ENCODE measurements at places on chromosomes 11 and 22.

DNA sequence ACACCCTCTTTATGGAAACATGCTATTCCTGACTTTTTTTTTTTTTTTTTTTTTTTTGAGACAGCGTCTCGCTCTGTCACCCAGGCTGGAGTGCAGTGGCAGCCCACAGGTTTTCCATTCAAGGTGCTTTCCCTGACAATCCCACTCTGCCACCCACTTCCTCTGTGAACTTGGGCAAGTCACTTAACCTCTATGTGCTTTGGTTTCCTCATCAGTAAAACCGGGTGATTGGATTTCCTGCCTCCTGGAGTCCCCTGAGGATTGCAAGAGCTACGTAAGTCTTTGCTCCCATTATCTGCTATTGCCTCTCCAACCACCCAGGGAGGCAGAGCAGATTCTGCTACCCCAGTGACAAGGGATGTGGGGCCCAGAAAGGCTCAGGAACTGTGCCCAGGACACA lies 54.1 kb downstream of the CELSR1 start:
- DNase-seq: no peak

- no peak for DNase-seq
These were observed 24.3 kb upstream of the SMCO4 start for GRCh38 chr11:93567401-93567895.

GRCh38 chr22:37259540-37260029 lies 15.5 kb upstream of the RAC2 start:
- no peak for DNase-seq

DNA sequence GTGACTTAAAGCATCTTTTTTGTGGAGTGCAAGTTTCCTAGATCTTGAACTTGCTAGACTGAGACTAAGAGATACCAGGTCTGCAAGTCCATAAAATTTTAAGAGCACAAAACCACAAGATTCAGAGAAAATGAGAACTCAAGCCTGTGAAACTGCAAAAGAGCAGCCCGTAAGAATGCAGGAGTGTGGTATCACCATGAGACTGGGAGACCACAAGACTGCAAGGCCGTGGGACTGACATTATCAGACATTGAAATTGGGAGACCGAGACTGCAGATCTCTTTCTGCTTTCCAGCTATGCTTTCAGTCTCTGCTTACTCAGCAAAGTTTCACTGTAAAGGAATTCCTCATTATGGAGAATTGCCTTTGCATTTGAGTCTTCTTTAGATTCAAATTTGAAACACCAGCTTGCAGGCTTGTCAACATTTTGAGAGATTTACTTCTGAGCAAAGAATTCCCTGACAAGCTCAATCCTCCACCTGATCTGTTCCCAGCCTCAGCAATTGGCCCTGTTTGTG lies 621.2 kb downstream of the KCNA4 start:
- DNase-seq: no peak

- no peak for DNase-seq
These were observed 11.7 kb downstream of the NRXN2 start for GRCh38 chr11:64711138-64711955.

GRCh38 chr22:48973694-48974041 lies 854.0 kb downstream of the BRD1 start:
- DNase-seq: no peak

GRCh38 chr11:128915149-128915521 lies 24.0 kb downstream of the KCNJ5 start:
- no peak for DNase-seq

DNA sequence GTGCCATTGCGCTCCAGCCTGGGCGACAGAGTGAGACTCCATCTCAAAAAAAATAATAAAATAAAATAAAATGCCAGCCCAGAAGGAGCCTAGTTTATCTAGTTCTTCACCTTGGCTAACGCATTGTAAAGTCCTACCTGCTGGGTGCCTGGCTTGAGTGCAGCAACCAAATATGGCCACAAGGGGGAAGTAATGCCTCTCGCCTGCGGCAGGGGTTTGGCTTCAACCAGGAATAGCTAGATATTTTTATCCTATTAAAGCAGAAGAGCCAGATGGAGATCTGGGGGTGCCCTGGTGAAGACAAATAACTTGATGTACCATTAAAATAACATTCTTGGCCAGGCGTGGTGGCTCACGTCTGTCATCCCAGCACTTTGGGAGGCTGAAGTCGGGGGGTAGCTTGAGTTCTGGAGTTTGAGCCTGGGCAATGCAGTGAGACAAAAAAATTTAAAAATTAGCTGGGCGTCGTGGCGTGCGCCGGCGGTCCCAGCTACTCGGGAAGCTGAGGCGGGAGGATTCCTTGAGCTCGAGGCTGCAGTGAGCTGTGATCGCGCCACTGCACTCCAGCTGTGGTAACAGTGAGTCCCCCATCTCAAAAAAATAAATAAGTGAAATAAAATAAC lies 20.6 kb upstream of the PLEKHB1 start:
- peak; percentile 49 for DNase-seq

GRCh38 chr11:83537131-83537610 lies 251.0 kb upstream of the CCDC90B start:
- no peak for DNase-seq

DNA sequence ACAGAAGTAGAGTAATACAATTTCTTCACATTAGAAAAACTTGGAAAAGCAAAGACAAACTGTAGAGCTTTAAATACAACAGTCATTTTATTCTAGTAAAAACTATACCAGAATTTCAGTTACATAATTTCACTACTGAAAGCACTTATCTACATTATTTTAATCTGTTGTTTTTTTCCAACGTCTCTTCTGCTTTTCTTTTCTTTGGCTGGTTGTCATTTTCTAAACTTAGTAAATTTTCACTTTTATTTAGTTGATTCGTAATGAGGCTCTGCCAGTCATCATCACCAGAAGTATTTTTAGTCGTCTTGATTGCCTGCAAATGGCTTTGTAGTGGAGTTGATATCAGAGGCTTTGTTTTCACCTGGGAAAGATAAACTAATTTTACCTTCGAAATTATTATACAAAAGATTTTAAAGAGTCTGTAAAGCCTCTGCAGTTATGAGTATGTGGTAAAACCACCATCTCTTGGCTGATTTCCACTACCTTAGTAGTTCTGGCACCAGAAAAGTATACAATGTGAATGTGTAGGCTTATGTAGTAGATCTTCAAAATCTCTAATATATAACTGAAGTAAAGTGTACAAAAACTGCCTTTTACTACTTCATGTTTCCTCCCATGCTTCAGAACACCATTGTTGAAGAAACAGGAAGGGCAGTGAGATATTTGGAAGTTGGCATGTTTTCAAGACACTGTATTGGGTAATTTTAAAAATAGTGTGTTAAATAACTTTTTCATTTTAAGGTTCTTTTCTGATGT lies 19.2 kb downstream of the EIF3M start:
- DNase-seq: no peak

GRCh38 chr22:40305625-40306024 lies 40.7 kb upstream of the ADSL start:
- DNase-seq: no peak

DNA sequence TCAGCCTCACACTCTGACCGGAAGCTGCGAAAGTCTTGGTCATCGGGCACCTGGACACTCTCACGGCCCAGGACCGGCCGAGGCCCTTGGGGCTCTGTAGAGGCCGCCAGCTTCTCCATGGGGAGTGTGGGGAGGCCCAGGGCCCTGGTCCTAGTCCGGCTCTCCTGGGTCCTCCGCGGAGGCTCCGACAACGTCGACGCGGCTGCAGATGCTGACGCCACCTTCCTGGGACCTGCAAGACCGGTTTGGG lies 12.9 kb downstream of the STARD10 start:
- no peak for DNase-seq

DNA sequence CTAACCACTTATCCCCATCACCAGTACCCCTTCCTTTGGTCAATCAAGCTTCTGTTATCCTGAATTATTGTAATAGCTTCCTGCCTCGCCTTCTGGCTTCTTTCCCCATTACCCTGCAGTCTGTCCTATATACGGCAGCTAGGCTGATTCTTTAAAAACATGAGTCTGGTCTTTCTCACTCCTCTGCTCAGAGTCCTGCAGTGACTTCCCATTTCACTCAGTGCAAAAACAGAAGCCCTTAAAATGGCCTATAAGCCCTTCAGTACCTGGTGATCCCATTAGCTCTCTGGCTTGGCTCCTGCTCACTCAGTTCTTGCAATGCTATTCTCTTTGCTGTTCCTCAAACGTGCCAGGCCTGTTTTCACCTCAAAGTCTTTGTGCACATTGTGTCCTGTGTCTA lies 58.4 kb downstream of the JRKL start:
- no peak for DNase-seq

GRCh38 chr11:72237112-72237931 lies 6.7 kb downstream of the PHOX2A start:
- DNase-seq: no peak

DNA sequence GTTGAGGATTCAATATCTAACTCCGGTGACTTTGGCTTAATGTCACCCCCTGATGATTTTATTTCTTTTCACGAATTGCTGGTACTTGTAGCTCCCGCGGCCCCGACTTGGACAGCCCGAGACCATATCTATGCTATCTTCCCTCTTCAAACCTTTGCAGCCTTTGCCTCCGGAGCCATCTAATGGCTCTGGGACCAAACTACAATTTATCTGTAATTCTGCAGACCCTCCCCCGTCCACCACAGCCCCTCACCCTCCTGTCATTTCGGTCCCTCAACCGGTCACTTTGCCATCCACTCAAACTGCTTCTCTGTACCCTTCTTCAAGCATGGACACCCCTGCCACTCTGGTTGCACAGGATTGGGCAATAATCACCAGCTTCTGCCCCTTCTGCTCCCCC lies 25.7 kb upstream of the ALDH3B2 start:
- no peak for DNase-seq

- DNase-seq: no peak
These were observed 7.9 kb downstream of the C11orf96 start for GRCh38 chr11:43950311-43950855.

- DNase-seq: no peak
These were observed 620.7 kb upstream of the ANO5 start for GRCh38 chr11:21572210-21572609.

DNA sequence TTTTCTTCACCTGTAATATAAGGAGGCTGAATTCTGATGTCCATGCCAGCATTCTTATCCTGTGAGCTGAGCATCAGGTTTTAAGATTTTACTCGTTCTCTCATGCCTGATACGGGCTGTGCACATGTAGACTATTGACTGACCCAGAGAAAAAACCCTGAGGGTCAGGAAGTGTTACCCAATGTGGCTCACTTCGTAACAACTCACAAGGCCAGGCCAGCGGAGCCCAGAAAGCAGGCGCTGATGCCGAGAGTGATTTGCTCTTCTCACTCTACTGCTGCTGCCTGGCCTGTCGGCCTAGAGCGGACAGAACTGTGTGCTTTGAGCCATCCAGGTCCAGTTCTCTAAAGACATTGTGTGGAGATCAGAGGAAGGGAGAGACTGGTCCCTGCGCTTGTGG lies 10.8 kb downstream of the THYN1 start:
- DNase-seq: no peak

GRCh38 chr11:47924184-47924691 lies 56.1 kb upstream of the PTPRJ start:
- DNase-seq: peak; percentile 20

DNA sequence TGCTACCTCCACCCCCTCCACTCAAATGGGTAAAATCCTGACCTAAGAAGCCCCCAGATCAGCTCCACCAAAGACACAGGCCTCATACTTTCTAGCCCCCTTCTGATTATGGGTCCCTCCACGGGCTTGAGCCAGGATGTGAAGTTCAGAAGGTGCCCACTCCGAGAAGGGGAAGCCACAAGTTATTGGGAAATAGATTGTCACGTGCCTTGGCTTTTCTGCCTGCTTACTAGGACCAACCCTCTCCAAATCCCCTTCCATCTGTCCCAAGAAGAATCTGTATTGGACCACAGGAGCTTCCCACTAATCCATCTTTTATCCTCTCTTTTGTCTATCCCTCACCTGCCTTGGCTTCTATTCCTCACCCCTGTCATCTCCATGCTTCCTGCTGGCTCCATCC lies 3.0 kb upstream of the NRGN start:
- DNase-seq: no peak

DNA sequence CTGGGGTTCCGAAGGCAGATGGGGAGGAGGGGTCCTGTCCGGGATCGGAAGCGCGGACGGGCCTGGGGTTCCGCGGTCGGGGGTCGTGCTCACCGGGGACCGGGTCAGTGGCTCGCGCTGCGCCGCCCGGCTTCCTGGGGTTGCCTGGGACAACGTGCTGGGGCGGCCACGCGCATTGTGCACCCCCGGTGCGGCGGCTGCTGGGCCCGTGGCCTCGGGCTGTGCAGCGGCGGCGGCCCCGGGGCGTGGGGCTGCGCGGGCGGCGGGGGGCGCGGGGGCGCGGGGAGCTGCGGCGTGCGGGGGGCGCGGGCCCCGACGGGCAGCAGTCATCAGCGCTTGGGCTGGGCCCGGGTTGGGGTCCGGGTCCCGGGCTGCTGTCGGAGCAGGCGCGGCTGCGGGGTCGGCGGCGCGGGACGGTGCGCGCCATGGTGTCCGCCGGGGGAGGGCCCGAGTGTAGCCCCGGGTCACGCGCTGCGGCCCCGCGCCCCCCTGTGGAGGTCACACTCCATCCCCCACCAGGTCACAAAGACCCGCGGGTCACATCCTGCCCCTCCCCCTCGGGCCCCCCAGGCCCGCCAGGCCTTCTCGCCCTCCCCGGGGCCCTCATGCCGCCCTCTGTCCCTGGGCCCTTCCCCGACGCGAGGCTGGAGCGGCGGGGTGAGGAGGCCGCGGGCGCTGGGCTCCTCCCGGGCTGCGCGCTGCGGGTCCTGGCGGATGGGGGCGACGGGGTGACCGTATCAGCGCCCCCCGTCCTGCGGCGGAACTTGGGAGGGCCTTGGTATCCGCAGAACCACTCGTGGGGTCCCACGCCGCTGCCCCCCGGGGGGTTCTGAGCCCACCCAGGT lies at the start of gene TTLL8:
Gene TTLL8, minus strand, starts transcription at position 238 of the 845 bp plus-strand sequence.
- DNase-seq: no peak

- DNase-seq: no peak
These were observed 13.8 kb upstream of the OR56A3 start for GRCh38 chr11:5928271-5928670.

GRCh38 chr22:23113847-23114720 lies 27.7 kb downstream of the RSPH14 start:
- no peak for DNase-seq

GRCh38 chr11:67613960-67614715 lies 7.4 kb downstream of the NDUFV1 start:
- DNase-seq: peak; percentile 74

DNA sequence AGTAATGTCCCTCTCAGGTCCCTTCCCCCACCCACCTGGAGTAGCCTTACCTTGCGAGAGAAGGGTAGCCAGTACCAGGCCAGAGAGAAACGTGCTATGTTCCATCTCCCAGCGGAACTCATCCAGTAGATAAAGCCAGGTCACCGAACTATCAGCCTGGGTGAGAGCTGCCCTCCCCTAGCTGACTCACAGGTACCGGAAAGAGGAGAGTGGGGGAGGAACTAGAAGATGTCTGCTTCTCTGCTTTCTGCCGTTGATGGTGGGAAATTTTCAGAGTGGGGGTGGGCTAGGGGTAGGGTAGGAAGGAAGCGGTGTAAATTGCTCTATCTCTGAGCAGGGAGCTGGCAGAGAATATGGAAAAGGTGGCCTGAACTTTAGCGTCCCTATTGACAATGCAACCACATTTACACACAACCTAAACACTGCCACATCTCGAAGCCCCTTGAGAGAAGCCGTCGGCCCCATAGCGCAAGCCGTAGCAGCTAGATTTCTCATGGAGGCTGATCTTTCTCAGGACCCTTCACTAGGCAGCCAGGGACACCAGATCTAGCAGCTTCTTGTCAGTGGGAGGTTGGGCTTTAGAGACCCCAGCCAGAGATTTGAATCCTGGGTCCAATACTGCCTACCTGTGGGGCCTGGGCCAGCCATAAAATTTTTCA lies at the start of gene CD3D:
Gene CD3D, minus strand, starts transcription at position 203 of the 659 bp plus-strand sequence. Its CDS starts 98 bp downstream, at position 105.
- peak; percentile 59 for DNase-seq

- no peak for DNase-seq
These were observed 90.0 kb downstream of the MICAL2 start for GRCh38 chr11:12200279-12200990.

All from activated T-cell treated with anti-CD3 and anti-CD28 coated beads for 48 hours (primary cell).